ENCODE measurements at places on chromosomes 7 and 10.
A peak's percentile ranks its signal among the peaks of the same experiment; 100 is the strongest.

GRCh38 chr7:24727154-24728120, 29.8 kb downstream of the GSDME start:
- no peak for DNase-seq

DNA sequence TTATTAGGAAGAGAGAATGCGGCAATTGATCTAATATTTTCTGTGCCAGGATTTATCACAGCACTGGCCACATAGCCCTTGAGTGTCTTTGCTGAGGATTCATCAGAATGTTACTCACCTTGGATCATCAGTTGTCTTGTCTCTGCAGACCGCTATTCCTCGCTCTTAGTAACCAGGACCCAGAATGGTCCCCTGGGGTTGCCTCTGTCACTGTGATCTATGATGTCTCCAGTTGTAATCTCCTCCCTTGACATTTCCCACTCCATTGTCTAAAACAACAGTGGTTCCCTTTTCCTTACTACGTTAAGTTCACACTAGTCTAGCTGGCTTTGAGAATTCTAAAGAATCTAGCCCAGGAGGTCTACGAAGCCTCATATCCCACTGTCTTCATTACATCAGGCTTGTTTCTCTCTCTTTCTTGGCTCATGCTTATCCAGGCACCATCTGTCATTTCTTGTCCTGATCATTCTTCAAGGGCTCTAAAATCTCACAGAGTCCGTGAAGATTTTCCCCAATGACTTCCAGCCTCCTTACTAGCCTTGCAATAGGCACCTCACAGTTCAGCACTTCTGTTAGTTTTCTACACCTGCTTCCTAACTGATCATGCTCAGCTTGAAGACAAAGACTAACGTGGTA, 125.8 kb downstream of the CUBN start:
- DNase-seq: no peak

- DNase-seq: no peak
Measured at GRCh38 chr7:5282543-5283316, at the start of gene SLC29A4. SLC29A4 (plus strand) TSS chr7:5282943; CDS start chr7:5287817, 4,874 bp downstream.

- no peak for DNase-seq
Measured at GRCh38 chr10:85604136-85604725, 762.4 kb downstream of the GRID1 start.

DNA sequence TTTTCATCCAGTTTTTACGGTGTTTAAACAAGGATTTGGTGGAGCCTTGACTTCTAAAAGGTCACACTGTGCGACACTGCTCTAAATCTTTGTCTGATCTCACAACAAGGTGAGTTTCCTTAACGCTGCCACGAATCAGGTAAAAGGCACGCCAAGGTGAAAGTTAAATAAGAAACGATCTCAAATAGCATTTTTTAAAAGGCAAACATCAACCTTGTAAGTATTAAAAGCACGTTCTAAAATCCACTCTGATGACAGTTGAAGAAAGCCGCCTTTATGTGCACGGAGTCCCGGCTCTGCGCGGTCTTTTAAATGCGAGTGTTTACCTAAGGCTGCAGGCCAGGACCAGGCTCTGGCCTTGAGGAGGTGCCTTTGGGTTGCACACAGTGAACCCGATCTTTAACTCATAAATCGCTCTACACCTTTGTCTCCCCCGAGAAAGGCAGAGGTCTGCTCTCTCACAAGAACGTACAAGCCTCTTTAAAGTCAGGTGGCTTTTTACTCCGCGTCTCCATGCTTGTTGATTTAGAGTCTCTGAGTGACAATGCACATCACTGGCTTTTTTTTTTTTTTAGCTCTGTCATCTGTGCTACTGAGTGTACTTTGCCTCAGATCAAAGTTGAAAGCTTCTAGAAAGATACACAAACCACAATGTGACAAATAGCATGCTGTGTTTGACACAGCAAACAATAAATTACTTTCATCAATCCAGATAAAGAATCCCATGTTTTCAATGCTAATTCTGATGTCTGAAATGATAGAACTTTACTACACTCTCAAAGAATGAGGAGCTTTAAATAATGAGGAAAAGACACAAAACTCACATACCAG, 25.9 kb upstream of the RNF32 start:
- DNase-seq: no peak

DNA sequence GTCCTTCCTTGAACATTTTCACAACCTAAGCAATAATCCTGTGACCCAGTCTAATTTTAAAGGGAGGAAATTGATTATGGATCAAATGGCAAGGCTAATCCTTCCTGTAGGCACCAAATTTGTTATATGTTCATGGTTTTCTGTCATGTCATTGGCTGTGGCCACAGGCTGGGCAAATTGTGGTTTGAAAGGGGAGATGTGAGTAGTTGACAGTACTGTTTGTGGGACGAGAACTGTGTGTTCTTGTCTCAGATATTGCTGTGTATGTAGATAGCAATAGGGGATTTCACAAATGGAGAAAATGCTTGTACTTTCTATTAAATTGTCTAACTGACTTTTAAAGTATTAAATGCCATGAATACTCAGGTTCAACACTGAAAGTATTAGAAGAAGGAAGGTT, 8.1 kb upstream of the PRKG1 start:
- no peak for DNase-seq

DNA sequence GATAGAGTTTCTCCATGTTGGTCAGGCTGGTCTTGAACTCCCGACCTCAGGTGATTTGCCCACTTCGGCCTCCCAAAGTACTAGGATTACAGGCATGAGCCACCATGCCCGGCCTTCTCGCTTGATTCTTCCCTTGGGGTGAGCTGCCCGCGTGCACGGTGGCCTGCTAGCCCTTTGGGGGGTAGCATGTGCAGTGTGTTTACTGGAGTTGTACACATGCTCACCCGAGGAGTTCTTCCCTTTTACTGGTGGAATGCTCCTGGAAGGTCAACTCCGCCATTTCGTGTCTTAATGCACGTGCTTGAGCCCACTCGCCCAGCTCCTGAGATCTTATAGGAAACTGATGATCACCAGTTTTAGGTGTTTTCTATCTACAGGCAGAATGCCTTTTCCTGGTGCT, 17.0 kb upstream of the ADAMTS14 start:
- no peak for DNase-seq

- DNase-seq: no peak
Measured at GRCh38 chr7:74175340-74175739, 1.2 kb downstream of the EIF4H start.

DNA sequence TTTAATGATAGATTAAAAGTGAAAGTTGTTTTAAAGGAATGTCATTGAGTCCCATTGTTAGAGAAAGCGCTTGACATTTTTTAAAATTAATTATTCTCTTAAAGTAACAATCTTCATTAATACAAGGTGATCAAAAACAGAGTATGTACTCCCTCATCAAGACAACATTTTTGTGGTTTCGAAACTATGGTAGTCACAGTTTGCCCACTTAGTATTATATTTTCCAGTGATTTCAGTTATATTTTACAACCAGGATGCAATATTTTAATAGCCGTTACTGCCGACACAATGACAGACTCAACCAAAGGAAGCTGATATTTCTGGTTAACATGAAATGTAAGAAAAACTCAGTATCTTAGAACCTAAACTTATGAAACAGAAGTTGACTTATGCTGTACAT, 31.3 kb downstream of the MKX start:
- DNase-seq: no peak

- no peak for DNase-seq
Measured at GRCh38 chr10:105413997-105414396, 772.9 kb downstream of the SORCS3 start.

DNA sequence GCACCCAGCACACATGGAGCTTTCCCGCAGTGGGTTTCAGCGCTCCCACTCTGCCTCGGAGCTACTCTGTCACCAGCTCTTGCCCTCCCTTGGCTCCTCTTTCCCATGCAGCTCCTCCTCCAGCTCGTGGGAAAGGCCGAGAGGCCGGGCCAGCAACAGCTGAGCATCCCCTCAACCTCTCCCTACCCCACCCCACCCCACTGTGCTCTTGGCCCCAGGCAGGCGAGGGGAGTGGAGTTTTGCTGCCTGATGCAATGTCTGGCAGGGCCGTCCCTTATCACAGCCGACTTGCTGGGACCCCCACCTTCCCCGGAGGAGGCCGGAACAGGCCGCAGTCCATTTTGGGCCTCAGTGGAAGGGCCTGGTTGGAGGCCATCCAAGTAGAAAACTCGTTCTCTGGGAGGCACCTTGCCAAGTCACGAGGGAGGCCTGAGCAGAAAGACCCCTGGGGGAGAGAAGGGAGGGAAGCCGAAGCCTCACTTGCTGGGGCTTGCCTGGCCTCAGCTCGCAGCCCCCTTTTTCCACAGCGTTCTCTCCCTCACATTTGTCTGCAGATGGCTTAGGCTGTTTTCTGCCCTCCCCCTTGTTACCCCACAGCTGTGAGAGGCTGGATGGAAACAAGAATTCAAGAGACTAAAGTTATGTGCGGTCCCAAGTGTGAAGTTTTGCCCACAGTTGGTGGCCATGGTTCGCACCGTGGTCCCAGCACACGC, 35.3 kb downstream of the CHST3 start:
- DNase-seq: no peak

GRCh38 chr7:123190109-123190831, 9.5 kb downstream of the SLC13A1 start:
- no peak for DNase-seq

DNA sequence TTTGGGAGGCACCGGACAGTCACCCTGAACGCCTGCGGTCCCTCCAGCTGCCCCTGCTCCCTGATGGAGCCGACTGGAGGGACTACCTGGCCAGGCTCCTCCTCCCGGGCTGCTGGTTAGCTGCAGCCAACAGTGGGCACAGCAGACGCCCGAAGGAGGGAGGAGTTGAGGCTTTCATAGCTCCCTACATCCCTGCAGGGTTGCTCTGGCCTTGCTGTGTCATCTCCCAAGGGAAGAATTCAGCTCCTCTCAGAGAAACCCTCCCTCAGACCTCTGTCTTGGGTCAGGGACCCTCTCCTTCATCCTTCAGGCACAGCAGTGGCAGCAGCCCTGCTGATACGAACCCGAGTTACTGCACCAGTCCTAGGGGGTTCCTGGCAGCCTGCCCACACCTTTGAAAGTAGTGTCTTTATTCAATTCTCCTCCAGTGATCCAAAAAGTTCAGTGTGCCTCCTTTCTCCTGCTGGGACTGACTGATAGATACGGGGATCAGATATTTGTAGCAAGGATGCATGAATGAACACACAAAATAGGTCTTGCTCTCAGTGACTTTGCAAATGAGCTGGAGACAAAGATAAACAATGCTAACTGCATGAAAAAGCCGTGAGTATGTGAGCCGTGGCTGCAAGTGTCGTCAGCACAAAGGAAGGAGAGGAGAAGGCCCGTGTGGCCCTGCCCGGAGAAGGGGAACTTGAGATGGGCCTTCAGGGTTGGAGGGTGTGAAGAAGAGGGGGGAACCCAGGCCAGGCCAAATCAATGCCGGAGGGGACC, 136.6 kb downstream of the PRKAG2 start:
- DNase-seq: no peak

DNA sequence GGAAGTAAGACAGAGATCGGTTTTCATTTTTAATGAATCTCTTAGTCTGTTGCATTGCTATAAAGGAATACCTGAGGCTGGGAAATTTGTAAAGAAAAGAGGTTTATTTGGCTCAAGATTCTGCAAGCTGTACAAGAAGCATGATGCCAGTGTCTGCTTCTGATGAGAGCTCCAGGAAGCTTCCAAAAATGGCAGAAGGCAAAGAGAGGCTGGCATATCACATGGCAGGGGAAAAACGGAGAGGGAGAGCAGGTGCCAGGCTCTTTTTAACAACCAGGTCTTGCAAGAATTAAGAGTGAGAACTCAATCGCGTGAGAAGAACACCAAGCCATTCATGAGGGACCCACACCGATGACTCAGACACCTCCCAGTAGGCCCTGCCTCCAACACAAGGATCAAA, 125.0 kb upstream of the THSD7A start:
- no peak for DNase-seq

DNA sequence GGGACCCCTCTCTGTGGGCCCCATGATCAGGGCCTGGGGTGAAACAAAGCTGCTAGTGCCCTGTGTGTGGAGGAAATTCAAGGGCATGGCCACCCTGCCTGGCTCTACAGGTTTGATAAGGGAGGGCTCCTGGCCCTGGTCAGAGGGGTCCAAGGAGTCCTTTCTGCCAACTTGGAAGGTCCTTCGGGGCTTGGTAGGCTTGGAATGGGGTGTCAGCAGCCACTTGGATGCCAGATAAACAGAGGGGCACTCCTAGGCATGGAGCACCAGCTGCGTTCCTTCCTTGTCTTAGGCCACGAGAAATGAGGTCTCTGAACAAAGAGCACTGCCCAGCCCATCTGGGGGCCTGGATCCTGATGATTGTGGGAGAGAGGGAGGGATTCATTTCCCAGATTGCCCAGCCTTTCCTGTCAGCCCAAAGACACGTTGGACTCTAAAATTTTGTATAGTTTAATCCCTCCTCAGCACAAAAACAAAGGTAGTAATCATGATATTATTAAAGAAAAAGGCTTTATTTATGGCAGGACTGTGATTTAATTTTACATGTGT, 5.1 kb downstream of the MTURN start:
- no peak for DNase-seq

GRCh38 chr10:16493884-16494536, 27.7 kb downstream of the C1QL3 start:
- DNase-seq: no peak

- no peak for DNase-seq
Measured at GRCh38 chr7:116194115-116194514, 16.2 kb upstream of the TES start.

GRCh38 chr10:30493609-30494530, 59.9 kb downstream of the MAP3K8 start:
- no peak for DNase-seq

- no peak for DNase-seq
Measured at GRCh38 chr7:18762189-18762588, 266.6 kb downstream of the HDAC9 start.

- no peak for DNase-seq
Measured at GRCh38 chr10:50604049-50604640, 19.6 kb downstream of the SGMS1 start.

- peak; percentile 11 for DNase-seq
Measured at GRCh38 chr7:119996634-119997033, 276.3 kb upstream of the KCND2 start.

DNA sequence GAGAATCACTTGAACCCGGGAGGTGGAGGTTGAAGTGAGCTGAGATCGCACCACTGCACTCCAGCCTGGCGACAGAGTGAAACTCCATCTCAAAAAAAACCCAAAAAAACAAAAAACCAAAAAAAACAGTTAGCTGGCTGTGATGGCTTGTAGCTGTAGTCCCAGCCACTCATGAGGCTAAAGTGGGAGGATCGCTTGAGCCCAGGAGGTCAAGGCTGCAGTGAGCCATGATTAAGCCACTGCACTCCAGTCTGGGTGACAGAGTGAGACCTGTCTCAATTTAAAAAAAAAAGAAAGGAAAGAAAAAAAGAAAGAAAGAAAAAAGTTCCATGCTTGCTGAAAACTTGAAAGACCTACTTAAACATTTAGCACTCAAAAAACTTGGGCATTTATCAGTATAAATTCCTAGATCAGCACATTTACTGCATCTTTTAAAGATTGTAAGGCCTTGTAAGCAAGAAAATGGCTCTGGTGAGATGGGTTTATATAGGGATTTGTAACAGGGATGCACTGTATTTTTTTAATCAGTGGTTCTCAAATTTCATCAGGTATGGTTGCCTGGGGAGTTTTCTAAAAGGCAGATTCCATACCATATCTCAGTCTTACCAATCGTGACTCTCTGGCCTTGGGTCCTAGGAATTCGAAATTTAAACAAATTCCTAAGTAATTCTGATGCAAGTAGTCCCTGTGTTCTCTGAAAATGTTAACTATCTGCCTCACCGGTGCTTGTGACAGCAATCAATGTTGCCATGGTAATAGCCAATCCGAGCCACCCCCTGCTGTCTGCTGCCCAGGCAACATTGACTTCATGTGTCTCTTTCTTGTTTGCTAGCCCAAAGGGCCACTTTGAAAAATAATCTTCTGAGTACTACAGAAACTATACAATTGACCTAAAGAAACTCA, 11.5 kb upstream of the NT5C2 start:
- peak; percentile 10 for DNase-seq
